ENCODE measurements at places on chromosomes 13 and 19.

DNA sequence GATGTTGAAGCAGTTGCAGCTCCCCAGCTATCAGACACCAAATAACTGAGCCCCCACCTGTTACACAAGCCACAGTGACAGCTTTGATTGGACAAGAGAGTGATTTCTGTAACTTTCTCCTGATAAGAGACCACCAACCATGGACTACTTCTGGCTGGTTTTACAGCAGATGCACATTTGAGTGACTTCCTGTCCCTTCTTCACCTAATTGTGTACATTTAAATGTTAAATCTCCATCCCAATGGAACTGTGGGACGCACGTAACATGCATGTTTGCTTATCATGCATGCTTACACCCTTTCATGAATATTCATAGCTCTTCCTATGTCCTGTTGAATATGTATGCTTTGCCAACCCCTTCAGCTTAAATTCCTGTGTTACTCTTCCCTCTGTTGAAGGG, 6.0 kb upstream of the TNFSF11 start:
- no peak for DNase-seq

DNA sequence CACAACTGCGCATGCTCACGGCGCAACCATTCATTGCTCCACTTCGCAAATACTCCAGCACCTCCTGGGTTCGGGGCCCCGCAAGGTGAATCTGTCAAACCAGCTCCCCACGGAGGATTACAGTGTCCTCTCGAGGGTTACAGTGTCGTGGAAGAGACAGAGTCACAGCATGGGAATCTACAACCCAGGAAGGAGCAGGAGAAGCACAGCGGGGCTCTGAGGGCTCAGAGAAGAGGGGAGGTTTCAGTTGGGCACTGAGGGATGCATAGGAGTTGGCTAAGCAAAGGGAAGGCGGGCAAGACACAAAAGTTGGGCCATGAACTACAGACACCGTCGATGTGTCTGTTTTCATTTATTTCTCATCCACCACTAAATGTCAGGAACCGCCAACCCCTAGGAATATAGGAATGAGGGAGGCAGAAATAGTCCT, 1.0 kb upstream of the GTF2F1 start:
- DNase-seq = peak; percentile 46

DNA sequence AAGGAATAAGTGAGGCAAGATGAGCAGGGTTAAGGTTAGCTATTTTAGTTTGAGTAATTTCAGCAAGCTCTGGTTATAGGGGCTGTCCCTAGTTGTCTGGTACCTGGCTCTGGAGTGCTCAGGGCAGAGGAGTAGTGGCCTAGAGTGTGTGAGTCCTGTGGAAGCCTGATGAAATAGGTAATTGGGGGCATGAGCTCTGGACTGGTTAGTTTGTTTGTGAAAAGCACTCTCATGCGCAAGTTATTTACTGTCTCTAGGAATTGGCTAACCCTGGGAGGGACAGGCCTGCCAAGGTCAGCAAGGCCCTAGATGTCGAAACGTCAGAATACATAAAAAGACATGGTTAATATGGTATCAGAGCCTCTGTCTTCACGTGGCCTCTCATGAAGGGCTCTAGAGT, 900.1 kb downstream of the PCDH17 start:
- no peak for DNase-seq

GRCh38 chr13:43306372-43306771, 283.0 kb downstream of the DNAJC15 start:
- DNase-seq = no peak

DNA sequence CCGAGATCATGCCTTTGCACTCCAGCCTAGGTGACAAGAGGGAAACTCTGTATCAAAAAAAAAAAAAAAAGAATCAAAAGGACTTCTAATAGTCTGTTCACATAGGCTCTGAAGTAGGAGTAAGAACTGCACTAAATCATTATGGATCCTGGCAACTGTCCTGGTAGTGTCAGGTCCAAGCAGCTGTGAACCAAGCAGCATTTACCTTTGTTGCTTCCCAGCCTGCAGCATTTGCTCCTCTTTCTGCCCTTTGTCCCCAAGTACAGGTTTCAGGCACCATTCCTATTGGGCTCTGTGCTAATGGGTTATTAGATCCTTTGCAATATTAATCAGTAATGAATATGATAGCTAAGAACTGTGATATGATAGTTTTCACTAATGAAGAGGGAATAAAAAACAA, 77.4 kb upstream of the NBEA start:
- DNase-seq = no peak

- DNase-seq = no peak
Measured at GRCh38 chr13:48488995-48489394, 43.9 kb downstream of the RCBTB2 start.

- DNase-seq = no peak
Measured at GRCh38 chr19:11598103-11598483, 810 bp downstream of the ZNF627 start.

DNA sequence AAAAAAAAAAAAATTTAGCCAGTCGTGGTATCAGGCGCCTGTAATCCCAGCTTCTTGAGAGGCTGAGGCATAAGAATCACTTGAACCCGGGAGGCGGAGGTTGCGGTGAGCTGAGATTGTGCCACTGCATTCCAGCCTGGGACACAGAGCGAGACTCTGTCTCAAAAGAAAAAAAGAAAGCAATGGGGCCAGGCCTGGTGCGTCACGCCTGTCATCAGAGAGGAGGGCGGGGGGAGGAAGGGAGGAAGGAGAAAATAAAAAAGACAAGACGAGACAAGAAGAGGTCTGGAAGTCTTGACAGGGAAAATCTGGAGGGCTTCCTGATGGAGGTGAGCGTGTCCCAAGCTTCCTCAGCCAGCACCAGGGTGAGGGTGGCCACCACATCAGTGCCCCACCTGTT, 54.9 kb upstream of the PTPRS start:
- no peak for DNase-seq

GRCh38 chr19:6767357-6768235, at the start of gene SH2D3A:
Gene SH2D3A (minus strand): TSS chr19:6767435. CDS start chr19:6763748, 3,687 bp downstream.
- peak; percentile 88 for DNase-seq

DNA sequence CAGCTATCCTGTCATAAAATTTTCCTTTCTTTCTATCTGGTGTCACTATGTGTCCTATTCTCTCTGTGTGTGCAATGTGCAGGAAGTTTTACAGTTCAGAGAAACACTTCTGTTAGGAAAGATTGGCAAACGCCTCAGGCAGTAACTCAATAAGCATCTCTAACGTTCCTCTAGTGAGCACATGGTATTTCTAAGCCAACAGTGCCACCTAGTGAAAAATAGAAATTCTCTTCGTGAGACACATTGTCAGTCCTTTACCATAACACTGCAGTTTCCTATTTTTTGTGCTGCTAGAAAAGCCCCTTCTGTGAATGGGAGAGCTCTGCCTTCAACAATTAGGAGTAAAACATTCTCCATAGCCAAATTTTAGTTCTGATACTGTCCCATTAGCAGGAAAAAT, 50.7 kb downstream of the ZNF723 start:
- no peak for DNase-seq

- DNase-seq = no peak
Measured at GRCh38 chr19:1249990-1250436, 1.6 kb downstream of the MIDN start.

- DNase-seq = no peak
Measured at GRCh38 chr19:15124572-15125231, 17.5 kb downstream of the SYDE1 start.

GRCh38 chr19:18995804-18996241, 37.5 kb downstream of the SUGP2 start:
- no peak for DNase-seq

DNA sequence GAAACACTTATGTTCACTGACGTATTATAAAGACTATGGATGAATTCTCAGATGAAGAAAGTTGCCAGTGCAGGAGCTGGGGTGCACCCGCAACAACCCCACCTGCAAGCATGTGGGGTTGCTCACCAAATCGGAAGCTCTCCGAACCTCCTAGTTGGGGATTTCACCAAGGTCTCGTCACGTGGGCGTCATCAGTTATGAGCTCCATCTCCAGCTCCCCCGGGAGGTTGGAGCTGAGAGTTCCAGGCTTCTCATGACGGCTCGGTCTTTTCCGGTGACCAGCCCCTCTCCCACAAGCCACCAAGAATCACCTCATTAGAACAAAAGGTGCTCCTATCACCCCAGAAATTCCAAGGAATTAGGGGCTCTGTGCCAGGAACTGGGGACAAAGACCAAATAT, 46.1 kb upstream of the TUBGCP3 start:
- no peak for DNase-seq

DNA sequence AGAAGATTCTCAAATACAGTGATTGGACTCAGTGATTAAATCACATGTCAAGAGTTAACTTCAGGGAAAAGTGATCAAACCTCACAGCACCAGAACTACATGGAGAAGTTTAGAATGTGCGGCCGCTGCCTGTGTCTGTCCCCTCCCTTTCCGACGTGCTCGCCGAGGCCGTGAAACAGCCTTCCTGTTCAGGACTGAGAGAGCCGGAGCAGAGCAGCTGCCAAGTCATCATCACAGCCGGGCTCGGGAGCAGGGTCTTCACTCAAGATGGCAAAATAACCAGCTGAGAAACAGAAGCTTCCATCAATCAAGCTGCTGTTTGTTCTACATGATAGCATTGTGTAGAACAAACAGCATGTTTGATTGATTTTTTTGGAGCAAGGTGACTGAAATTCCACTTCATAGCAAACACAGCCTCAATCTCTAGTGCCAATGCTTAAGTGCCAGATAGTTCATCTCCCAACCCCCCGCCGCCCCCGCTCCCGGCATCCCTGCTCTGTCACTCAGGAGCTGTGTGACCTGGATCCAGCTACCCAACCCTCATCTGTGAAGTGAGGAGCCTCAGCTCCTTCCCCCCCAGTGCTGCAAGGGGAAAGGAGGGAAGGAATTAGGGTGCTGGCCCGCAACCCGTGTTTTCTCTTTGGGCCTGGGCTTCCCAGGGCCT, 70.6 kb downstream of the HSPH1 start:
- DNase-seq = no peak

GRCh38 chr19:48745208-48745995, 1.3 kb downstream of the IZUMO1 start:
- DNase-seq = no peak

DNA sequence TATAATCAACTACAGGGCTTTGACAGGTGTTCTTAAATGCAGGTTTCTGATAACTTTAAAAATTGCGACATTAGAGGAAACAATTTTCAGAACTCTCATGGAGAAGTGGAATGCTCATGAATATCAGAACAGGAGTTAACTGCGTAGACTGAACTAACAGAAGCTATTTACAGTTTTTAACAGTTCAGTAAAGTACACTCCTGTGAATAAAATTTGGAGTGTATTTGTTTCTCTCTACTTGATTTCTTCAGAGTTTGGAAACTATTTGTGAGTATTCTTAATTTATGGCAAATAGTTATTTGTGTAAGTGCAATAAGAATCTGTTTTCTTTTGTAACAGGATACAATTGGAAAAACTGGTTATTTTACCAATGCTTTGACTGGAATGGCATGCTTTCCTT, 114.4 kb downstream of the TNFRSF19 start:
- DNase-seq = no peak

- no peak for DNase-seq
Measured at GRCh38 chr13:90483906-90484305, 863.6 kb upstream of the MIR17HG start.

GRCh38 chr13:93716623-93717022, 490.0 kb downstream of the GPC6 start:
- DNase-seq = no peak

DNA sequence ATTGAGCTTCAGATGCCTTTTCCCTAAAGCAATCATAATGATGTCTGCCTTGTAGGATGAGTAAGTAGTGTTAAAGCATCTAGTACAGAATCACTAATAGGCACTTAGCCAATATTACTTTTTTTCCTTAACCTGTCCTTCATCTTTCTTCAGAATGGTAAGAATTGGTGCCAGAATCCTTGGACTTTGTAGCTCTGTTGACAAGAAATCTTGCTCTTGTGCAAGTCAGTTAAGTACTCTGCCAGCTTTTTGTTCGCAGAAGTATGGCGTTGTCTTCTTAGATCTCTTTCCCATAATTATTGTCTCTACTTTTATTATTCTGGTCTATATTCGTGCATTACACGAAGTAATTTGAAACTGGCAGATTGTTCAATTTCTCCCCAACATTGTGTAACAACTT, 554.5 kb downstream of the PCDH9 start:
- no peak for DNase-seq

DNA sequence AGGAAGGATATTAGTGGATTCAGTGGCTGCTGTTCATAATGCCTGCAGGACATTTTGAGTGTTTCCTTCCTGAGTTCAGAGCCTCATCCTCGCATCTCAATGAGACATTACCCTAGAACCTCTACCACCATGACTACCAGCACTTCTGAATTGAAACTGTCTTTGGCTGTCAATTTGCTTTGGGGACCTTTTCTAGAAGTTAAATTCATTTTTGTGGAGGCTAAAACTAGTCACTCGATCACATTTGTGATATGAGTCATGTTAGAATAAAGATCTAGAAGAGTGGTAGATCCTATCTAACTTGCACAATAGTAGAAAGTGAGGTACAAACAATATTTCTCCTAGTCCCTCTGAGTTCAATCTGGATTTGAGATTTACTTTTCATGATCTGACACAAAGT, 124.9 kb downstream of the KCNRG start:
- no peak for DNase-seq

GRCh38 chr13:28474491-28475134, 20.3 kb downstream of the FLT1 start:
- DNase-seq = no peak

GRCh38 chr13:30734439-30734838, 904 bp upstream of the ALOX5AP start:
- DNase-seq = no peak

DNA sequence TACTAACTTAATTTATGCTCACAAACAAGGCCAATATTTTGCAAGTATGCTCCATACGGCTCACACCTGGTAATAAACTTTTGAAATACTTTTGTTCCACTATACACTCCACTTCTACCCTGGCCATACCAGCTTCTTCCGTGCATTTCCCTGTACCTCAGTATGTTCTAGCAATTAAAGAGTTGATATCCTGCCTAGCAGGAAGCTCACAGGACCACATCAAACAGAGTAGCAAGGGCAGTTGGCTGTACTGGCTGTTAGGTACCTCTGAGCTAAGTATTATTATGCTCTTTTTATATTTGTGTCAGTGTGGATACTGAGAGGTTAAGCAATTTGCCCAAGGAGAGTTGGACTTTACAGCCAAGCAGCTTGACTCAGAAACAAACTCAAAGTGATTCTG, 257.7 kb downstream of the SLITRK6 start:
- DNase-seq = no peak

- DNase-seq = no peak
Measured at GRCh38 chr19:5247957-5248705, 92.5 kb downstream of the PTPRS start.

- no peak for DNase-seq
Measured at GRCh38 chr13:63700350-63700749, 2284.7 kb upstream of the PCDH20 start.

DNA sequence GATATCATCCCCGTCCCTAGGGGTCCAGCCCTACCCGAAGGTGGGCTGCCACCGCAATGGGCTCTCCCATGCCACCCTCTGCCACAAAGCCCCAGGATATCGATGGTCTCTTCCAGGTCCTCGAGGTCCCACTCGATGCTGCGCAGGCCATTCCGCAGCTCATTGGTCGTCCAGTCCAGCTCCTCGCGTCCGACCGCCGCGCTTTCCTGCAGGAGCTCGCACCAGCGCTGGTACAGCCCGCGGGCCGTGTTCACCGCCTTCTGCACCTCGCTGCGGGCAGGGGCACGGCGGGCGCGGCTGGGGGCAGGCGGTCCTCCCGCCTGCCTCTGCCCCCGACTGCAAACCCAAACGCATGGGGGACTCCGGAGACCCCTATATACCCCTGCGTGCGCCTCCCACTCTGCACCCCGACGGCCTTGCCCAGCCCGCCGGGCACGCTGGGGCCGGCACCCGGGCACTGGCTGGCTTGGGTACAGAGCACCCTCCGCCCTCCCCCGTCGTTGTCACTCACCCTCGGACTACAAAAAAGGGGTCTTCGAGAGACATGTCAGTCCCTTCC, 468 bp downstream of the STX10 start:
- no peak for DNase-seq

Data from stimulated activated CD8-positive, alpha-beta memory T cell treated with anti-CD3 and anti-CD28 coated beads, Interleukin-7, amount 100 ng/mL, for 1 hour (primary cell).